ENCODE measurements at places on chromosomes 16 and 17. TPM values are rescaled to one million over a fixed set of nuclear protein-coding genes. Genes with fewer than 3 reads are reported as not detected.

KRT33B gene
- not detected for total RNA-seq

SREBF1 gene
- total RNA-seq: 45.9 TPM

CHST6 gene
- 2.1 TPM for total RNA-seq

GOSR1 gene
- 33.6 TPM for total RNA-seq

DYNLRB2 gene
- total RNA-seq: not detected

SEPTIN12 gene
- not detected for total RNA-seq

ALOX15 gene
- not detected for total RNA-seq

EMP2 gene
- total RNA-seq: 32.8 TPM

EPN3 gene
- total RNA-seq: not detected

SLC16A11 gene
- total RNA-seq: 0.13 TPM

ZNF423 gene
- 5.7 TPM for total RNA-seq

CCL17 gene
- not detected for total RNA-seq

SLC47A1 gene
- 3.5 TPM for total RNA-seq

TMEM92 gene
- total RNA-seq: 0.07 TPM

NACA2 gene
- total RNA-seq: 0.13 TPM

GLTPD2 gene
- total RNA-seq: not detected

CIBAR2 gene
- not detected for total RNA-seq

TBC1D3K gene
- total RNA-seq: 0.07 TPM

PLLP gene
- not detected for total RNA-seq

PRSS33 gene
- total RNA-seq: not detected

PRAC2 gene
- not detected for total RNA-seq

TPSAB1 gene
- not detected for total RNA-seq

RRAD gene
- 14.9 TPM for total RNA-seq

KRT40 gene
- total RNA-seq: not detected
